Lower leg skin (tissue), 4 donors: ENCODE measurements at places on chromosomes 1 and 21. TPM values are rescaled to one million over a fixed set of nuclear protein-coding genes. Genes with fewer than 3 reads are reported as not detected.

OLIG1 gene
- not detected for total RNA-seq

FCRL2 gene
- not detected for total RNA-seq

DNA sequence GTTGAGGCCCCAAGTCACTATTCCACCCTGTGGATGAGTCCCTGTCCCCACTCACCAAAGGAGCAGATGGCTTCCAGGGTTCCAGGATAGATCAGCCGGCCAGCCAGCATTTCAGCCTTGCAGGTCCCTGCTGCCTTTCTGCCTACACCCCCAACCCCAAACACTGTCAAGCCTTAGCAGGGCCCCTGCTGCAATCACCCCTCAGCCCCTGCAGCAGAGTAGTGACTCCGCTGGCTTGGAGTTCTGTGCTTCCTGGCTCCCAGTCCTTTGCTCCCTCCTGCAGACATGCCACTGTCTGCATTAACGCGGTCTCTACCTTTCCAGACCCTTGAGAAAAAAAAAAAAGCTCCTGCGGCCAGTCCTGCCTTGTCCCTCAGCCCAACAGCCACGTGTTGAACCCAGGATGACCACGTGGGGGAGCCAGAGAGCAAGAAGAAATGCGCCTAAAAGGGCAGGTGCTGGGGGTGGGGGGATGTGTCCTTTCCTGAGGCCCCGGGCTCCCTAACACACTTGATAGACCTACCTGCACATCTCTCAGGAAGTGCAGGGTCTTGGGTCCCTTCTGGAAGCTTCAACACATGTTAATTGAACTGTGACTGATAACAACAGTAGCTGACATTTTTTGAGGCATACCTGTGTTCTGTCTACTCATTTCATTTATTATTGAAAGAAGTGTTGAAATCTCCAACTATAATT is 37.4 kb downstream of the RASSF5 start:
- no peak for DNase-seq

FNDC5 gene
- total RNA-seq, result not detected

- DNase-seq, result no peak
Measured at GRCh38 chr1:57770236-57770635, 346.4 kb upstream of the DAB1 start.

DNA sequence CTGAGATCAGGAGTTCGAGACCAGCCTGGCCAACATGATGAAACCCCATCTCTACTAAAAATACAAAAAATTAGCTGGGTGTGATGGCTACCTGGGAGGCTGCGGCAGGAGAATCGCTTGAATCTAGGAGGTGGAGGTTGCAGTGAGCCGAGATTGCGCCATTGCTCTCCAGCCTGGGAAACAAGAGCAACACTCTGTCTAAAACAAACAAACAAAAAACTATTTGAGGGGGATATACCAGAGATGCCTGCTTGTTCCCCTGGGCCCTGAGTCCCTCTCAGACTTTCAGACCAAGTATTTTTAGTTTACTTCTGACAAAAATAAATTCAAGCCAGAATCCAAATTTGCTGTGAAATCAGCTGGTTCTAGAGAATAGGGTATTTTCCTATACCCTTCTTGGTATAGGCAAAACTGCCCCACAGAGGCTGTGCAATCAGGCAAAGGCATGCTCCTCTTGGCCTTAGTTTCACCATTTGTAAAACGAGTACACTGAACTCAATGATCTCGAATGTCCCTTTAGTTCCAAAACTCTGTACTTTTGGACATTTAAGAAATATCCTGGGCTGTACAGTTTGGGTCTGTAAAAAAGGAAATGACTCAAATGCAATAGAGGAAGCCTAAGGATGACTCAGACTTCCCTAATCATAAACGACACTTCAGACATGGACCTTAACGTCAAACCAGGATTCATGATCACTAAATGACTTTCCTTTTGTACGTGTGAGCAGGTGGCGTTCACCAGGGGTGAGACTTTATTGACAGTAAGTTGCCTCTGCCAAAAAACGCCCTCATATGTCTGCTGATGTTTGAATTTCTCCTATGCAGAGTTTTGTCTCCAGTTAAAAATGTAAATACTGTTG is 16.1 kb downstream of the ENSA start:
- no peak for DNase-seq

GRCh38 chr1:20178634-20179370 is 7.1 kb upstream of the UBXN10 start:
- no peak for DNase-seq

ITLN2 gene
- 1.2 TPM for total RNA-seq

GRCh38 chr21:31837618-31838390 is 35.0 kb upstream of the HUNK start:
- no peak for DNase-seq

DNA sequence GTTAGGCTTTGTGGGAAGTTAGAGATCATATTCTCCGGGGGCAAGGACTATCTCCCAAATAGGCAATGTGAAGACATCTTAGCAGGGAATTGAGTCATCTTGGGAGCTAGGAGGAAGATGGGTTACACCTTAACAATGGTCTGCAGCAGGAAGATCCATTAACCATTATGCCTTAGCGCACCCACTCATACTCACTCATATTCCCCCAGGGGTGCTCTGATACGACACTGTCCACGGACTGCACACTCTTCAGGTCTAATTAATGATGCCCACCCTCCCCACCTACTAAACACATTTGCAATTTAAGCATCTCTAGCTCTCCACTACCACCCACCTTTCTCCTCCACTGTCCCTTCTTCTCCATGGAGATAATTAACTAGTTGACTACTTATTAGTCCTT is 857 bp upstream of the AK5 start:
- no peak for DNase-seq

DNA sequence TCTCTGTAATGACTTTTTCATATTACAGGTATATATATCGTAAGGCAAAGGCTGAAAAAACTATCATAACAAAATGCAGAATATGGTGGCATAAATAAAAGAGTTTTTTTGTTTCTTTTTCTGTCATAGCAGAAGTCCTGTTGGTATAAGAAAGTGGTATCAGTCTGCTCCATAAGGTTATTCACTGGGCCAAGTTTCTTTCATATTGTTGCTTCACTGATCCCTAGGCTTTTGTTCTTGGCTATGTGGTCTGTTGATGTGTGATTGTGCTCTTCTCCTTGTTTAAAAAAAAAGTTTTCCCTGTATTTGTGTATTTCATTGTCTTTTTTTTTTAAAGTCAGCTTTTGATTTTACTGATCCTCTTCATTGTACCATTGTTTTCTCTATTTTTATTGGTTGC is 26.0 kb downstream of the PTBP2 start:
- no peak for DNase-seq

DNA sequence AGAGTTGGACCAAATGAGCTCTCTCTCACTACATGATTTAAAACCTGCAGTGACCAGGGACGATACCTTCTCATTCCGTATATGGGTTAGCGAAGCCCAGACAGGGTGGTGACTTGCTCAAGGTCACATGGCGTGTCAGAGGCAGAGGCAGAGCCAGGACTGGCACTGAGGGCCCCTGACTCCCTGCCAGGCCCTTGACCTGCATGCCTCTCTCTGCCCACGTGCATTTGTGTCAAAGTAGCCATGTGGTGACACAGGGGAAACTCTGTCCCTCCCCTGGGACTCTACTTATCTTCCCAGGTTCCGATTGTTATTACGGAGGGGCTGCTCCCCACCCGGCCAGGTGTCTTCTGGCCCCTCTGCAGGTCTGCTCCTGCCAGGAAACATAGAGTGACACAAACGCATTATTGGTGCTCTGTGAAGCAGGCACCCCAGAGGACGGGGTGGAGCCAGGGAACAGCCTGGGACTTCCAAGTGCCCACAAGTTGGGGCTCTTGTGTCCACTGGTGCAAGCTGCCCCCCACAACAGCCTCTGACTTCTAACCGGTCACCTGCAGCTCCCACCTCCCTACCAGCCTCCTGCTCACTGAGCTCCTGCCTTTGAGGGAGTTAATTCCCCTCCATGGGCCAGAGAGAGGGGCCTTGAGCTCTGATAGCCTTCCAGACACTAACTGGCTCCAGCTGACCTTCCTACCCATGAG is 7.3 kb upstream of the TINAGL1 start:
- DNase-seq, result peak; percentile 74

DNA sequence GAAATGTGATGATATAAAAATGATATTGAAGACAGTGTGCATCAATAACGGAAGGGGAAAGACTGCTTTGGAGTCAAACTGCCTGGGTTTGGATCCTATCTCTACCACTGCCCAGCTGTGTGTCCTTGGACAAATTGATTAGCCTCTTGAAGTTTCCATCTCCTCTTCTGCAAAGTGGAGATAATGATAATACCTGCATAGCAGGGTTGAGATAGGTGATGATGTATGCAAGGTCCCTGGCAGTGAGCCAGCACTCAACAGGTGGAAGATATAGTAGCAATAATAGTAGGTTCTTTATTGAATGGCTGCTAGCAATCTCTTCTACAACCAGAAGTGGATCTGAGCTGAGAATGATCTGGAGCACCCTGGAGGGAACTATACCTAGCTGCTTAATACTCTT is 166.7 kb downstream of the MIS18A start:
- no peak for DNase-seq

KCNN3 gene
- 2.1 TPM for total RNA-seq

SYTL1 gene
- 231 TPM for total RNA-seq

DNA sequence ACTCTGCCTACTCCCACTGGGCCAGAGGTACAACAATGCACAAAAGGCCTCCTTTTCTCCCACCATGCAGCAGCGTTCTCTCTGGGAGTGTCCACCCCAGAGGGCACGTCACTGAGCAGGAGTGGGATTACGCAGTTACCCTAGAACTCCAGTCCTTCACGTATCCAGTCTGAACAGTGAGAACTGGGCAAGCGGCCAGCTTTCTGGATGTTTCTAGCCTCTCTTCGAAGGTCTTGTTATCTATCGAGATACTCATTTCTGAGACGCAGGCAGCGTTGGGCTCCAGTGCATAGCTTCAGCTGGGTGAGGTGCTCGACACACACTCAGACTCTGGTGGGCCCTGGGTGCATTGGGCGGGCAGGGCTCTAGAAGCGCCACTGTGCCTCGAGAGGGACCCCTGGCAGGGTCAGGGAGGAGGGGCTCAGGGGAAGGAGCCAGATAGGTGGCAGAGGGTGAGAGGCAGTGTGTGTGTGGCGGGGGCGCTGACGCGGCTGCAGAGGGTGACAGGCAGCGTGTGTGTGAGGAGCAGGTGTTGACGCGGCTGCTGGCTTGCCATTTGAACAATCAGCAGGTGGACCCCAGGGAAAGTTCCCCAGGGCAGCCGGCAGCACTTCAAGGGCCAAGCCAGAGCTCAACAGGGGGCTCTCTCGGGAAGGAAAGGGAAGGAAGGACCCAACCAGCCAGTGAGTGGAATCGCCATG is 27.9 kb downstream of the PRDM15 start:
- no peak for DNase-seq

C1orf74 gene
- 3.1 TPM for total RNA-seq

GRCh38 chr21:41876928-41877652 is 2.1 kb downstream of the PRDM15 start:
- DNase-seq, result no peak

ENTREP3 gene
- total RNA-seq, result 26.0 TPM

GRCh38 chr1:47755101-47755990 is 241.8 kb downstream of the TRABD2B start:
- peak; percentile 69 for DNase-seq

MYOM3 gene
- total RNA-seq, result 1.6 TPM

DNA sequence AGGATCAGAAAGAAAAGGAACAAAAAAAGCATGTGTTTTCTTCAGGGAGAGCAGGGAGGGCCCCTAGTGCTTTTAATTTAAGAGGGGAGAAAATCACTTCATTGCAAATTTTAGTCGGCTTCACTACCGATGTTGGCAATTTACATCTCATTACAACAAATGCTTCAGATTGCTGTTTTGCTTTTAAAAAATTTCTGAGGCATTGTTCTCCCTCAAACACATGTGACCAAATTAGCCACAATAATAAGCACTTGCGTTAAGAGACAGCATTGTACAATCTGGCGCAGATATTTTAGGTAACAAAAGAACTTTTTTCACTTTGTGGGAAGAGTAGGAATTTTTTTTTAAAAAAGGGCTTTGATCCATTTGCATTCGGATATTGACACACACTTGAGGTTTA is 29.8 kb downstream of the BEND5 start:
- no peak for DNase-seq

DNA sequence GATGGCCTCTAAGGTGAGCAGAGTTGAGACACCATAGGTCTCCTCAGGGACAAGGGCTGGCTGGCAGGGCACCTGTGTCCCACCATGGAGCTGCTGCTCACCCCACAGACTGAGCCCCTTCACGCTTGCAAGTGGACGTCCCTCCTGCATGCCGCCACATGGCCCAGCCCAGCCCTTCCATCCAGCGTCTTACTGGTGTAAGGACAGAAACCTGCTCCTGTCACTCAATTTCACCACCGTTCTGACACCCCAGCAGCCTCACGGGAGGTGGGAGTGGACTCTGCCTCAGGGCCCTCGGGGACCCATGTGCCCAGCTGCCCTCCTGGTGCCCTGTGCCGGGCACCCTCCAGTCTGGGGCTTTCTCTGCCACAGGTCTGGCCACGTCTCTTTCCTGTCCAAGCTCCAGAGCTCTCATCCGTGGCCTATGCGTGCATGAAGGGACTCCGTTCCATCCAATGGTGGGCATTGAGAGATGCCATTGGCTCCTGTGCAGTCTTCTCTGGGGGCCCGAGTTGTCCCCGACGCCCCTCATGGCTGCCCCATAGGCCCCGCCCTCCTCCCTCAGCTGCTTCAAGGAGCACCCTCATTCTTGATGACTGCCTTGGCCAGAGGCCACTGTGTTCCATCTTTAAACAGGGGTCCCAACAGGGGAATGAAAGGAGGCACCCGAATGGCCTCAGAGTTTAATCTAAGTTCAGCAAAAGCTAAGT is 42.6 kb upstream of the COL6A1 start:
- DNase-seq, result no peak

- no peak for DNase-seq
Measured at GRCh38 chr21:16519036-16519435, 789.3 kb downstream of the USP25 start.

GRCh38 chr1:190320952-190321351 is 156.7 kb downstream of the BRINP3 start:
- DNase-seq, result no peak

- DNase-seq, result no peak
Measured at GRCh38 chr1:55579332-55580001, 364.3 kb upstream of the USP24 start.

PRKACB gene
- 6.3 TPM for total RNA-seq

DNA sequence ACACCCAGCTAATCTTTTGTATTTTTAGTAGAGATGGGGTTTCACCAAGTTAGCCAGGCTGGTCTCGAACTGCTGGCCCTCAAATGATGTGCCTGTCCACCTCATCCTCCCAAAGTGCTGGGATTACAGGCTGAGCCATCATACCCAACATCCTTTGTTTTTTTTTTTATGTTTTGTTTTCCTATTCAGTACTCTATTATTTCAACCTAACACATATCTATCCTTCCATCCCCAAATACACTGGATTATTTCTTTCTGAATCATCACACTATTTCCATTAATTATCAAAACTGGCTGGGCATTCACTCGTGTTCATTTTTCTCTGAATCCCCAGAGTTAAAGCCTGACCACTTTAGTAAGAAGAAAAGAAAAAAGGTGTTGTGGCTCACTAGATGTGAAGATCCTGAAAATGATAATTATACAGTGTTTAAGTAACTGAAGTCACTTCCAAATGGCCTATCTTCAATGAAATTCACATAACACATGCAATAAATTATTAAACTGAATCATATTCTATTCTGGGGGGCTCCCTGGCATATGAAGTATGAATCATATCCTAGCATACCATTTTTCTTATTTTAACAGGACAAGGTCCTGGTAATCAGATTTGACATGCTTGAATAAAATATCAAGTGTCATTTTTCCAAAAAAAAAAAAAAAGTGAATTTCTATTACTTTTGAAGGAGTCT is 1754.2 kb downstream of the BRINP3 start:
- no peak for DNase-seq

PPM1J gene
- 15.7 TPM for total RNA-seq

GRCh38 chr21:17699524-17700189 is 87.0 kb upstream of the BTG3 start:
- DNase-seq, result no peak
